ENCODE measurements at places on chromosomes 2 and 18.

GRCh38 chr2:119463136-119463535 lies 31.5 kb downstream of the TMEM37 start:
- no peak for DNase-seq

DNA sequence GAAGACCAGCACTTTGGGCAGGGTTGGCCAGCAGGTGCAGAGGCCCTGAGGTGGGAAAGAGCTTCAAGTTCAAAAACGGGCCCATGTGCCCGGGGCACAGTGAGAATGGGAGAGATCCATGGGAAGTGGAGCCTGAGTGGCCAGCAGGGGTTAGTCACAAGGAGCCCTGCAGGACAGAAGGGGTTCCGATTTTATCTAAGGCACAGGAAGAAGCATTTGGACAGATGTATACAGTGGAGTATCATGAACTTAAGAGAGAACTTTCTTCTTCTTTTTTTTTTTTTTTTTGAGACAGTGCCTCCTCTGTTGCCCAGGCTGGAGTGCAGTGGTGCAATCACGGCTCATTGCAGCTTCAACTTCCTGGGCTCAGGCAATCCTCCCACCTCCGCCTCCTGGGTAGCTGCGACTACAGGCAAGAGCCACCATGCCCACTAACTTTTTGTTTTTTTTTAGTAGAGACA lies 24.0 kb downstream of the WIPF1 start:
- no peak for DNase-seq

GRCh38 chr2:220660277-220661145 lies 911.6 kb downstream of the EPHA4 start:
- DNase-seq = no peak

DNA sequence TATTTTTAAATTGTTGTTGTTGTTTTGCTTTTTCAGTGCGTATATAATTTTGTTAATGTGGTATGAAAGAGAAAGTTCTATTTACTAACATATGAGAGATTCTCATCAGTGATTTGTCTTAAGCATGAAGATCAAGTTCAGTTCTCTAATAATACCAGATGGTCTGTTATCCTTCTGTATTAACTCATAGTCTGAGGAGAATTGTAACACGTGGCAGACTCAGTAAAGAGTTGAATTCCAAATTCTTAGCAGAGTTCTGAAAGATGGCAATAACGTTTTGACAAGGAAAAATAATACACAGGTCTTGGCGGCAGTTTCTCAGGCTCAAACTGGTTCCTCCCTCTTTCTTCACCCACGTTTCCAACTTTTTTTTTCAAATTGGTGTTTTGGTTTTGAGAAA lies 17.2 kb upstream of the COL3A1 start:
- DNase-seq = no peak

DNA sequence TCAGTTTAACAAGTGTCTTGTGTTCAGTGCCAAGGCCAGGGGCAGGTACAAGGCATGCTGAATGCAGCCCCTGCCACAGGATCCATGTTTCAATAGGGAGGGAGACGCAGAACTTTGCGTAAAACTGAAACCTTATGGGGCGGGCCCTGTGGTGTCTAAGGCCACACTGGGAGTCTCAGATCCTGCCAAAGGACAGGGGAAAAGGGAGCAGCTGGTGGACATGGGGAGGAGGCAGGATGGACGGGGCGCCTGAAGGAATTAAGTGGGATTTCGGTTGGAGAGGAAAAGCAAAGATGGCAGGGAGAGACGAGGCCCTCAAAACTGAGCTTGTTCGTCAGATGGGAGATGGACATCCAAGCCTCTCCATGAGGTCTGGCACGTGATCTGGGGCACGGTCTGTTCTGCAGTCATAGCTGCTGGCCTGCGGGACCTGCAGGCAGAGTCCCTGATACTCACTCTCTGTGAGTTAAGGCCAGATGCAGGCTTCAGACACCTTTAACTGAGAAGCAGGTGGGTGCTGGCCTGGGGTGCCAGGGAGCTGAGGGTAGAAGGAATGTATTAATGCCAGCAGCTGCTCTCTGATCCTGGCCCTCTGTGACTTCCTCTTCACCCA lies 48.8 kb downstream of the TCF7L1 start:
- DNase-seq = no peak

- no peak for DNase-seq
These were observed 28.8 kb upstream of the LPIN1 start for GRCh38 chr2:11717623-11718022.

DNA sequence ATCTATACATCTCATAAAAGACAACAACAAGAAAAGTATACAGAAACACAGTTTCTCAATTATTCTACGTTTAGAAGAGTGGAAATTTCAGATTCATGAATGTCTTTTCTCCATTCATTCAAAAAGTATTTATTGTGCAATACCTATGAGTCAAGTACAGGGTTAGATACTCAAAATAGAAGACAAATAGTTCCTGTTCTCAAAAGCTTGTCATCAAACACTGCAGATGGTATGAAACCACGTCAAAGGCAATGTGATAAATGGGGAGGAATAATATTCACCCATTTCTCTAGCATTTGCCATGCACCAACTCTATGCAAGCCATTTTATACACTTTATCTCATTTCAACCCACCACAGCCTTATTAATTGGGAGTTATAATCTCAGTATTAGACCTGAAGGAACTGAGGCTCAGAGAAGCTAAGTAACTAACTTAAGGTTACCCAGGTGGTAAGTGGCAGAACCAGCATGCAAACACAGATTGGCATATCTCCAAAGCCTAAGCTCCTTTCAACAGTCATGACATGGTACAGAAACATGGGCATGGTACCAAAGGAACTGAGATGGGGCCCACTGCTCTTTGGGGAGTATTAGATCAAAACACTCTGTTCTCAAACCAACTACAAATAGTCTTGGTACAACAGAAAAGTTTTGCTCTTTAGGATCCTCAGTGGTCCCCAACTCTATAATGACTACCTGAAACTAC lies 67.2 kb upstream of the NPAS2 start:
- no peak for DNase-seq

DNA sequence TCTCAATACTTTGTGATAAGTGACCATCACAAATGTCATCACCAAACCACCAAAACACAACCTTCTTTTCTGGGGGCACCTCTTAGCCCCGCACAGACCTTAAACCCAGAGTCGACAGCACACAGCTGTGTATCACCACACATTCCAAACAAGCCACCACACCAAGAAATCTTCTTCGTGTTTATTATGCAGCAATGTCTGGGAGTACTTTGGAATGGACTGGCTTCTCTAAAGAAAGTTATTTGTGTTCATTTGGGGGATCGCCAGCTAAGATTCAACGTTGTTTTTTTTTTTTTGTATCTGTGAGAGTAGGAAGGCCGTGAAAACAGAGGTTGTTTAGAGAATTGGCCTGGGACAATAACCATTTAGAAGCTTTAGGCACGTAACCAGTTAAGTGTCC lies 1.1 kb upstream of the MTA3 start:
- no peak for DNase-seq

- no peak for DNase-seq
These were observed 34.7 kb downstream of the C2orf74 start for GRCh38 chr2:61196671-61197070.

GRCh38 chr2:105114551-105114950 lies 76.7 kb downstream of the MRPS9 start:
- DNase-seq = no peak

- DNase-seq = no peak
These were observed 2.0 kb downstream of the ASPRV1 start for GRCh38 chr2:69959425-69959824.

- DNase-seq = no peak
These were observed 8.6 kb downstream of the SNRNP27 start for GRCh38 chr2:69902213-69902922.

DNA sequence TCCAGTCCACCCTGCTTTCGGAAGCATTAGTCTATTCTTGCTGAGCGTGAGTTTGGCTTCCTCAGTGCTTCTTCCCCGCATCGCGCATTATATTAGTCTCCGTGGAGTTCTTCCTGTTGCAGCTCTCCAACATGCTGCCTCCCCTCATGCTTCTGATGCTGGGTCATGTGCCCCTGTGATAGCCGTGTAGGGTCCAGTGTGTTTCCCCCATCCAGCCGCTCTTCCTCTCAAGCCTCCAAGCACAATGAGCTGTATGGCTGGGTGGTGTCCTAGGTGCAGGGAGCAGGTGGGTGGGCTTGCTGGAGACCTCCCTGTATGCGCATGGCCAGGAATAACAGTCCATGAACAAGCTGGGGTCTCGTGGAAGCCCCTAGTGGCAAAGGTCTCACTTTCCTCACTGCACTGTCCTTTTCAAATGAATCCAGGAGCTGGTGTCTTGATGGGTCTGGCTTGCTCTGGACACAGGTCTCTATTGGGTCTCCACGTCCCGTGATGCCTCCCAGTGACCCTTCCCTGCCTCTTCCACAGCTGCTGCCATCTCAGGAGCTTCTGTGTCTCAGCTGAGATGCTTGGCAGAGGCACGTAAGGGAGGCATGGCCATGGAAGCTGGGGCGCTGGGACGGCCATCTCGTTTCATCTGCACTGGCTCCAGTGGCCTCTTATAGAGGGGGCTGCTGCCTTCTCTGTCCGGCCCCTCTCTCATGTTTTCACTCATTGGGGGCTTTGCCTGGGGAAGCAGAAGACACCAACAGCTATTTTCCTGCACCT lies 54.8 kb upstream of the HDAC4 start:
- peak; percentile 25 for DNase-seq

DNA sequence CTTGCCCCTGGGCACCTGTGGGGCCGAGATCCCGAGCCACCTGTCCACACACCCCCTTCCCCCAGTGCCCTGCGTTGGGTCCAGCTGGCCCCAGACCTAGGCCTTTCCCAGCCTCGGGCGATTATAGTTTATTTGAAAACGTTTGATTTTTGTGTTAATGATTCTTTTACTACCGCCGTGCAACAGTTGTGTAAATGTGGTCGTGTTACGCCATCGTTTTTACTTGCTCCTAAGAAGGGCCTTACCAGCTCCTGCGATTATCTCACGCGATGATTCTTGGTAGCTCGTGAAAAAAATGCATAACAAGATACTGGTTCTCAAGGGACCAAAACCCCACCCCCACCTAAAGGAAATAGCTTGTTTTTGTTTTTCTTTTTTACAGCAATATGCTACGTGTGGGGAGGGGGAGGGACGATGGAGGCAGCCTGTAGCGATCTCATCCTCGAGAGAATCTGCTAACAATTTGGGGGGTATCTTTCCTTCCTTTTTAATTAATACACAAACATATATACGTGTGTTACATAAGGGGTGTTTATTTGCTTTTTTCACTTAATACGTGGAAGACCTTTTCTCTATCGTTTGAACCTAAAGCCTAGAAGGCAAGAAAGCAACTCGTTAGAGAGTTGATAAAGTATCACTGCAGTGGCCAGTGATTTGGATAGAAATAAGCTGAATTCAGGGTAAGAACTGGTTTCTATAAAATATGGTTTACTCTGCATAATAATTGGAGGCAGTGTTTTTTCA lies 1.0 kb downstream of the ZDBF2 start:
- no peak for DNase-seq

GRCh38 chr2:86023366-86023712 lies 82.3 kb downstream of the POLR1A start:
- DNase-seq = no peak

DNA sequence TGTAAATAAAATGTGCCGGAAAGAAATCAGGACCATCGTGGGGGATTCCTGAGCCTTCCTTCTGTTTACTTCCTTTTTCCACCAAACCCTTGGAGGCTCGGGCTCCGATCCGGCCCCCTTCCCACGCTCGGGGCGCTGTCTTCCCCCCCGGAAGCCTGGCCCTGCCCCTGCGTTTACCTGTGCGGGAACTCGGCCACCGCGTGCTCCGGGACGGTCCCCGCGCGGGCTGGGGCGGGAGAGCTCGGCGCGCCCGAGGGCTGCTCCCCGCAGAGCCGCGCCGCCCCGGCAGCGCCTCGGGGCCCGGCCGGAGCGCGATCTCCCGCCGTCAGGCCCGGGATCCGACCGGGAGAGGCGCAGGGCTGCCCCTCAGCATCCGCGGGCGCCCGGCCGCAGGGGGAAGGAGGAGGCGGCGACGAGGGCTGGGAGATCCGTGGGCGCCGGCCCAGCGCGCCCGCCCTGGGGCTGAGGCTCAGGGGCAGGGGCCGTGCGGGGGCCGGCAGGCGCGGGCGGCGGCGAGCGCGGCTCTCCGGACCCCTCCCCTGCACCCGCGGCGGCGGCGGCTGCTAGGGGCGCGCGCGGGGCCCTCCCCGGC lies 435 bp downstream of the ADCY3 start:
- DNase-seq = peak; percentile 70

- no peak for DNase-seq
These were observed 30.7 kb downstream of the GPD2 start for GRCh38 chr2:156466739-156467405.

GRCh38 chr2:134943540-134943939 lies 24.9 kb downstream of the CCNT2 start:
- DNase-seq = no peak

DNA sequence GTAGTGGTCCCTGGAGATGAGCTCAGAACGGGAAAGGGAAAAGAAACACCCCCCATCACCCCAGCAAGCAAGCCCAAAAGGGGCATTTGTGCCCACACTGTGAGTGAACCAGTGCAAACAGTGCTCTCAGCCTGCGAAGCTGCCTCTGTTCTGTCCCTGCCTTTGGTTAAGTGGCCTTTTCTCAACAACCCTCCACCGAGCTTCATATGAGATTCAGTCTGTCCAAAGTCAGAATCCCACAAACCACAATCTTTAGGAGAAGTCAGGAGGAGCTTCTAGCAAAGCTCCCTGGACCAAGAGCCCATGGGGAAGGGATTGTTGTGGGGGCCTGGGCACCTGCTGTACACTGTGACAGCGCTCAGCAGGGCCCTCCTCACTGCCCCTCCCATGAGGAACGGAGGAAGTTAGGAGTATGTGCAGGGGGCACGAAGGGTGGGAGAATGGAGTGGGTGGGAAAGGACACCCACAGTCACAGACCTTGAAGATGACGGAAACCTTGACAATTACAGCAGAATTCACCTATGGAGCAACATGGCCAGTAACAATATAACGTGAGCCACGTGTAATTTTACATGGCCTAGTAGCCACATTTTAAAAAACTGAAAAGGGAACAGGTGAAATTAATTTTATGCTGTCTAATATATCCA lies 119.5 kb downstream of the SMAD7 start:
- DNase-seq = peak; percentile 45

DNA sequence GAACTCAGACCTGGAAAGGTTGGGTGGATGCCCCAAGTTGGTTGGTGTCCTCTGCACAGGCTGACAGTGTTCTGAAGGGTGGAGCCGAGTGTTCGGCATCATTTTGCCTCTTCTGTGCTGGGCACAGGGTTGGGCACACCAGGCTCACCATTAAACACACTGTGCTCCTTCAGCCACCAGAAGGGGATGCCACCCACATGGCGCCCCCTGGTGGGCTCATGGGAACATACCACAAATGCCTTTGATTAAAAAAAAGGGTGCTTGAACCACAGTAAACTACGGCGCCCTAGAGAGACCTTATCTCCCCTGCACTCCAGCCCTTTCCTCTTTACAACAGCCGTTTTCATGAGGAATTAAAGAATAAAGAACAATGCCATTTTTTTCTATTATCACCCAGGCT lies 89.4 kb downstream of the CELF4 start:
- DNase-seq = peak; percentile 68

- DNase-seq = no peak
These were observed 121.9 kb downstream of the TNS1 start for GRCh38 chr2:217880891-217881290.

All from activated CD8-positive, alpha-beta memory T cell treated with anti-CD3 and anti-CD28 coated beads, Interleukin-2, amount 50 U/mL, for 48 hours (primary cell).